Activated CD4-positive, alpha-beta memory T cell treated with anti-CD3 and anti-CD28 coated beads for 36 hours (primary cell): ENCODE measurements at places on chromosomes 7 and 10.

DNA sequence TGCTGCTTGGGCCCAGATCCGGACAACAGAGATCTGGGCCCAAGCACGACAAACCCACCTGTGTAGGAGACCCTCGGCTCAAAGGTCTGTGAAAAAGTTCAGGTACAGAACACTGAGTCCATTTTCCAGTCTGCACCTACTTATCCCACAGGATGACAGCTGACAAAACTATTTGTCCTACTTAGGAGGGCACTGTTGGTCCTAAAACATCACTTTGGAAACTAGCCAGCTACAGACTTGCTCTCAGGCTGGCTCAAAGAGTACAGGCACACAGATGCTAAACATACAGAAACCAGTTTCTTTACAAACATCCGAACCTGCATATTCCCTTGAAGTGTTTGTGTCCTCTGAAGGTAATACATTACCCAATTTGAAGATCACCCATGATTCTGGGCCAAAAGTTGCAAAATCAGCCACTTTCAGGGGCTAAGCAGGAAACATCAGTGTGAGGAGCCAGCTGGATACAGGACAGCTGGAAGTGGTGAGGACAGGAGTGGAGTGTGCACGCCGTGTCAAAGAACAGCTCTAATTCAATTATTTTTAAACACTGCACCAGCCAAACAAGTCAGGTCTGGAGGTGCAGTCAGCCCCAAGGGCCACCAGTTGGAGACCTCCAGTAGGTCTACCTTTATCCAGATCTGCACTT, 88.5 kb downstream of the NOC3L start:
- H3K4me1 ChIP-seq, result no peaks in the 10 kb centered on the region
- H3K4me3 ChIP-seq, result no peak overlapping the region
- no peak overlapping the region for H3K27ac ChIP-seq
- no peaks in the 10 kb centered on the region for H3K36me3 ChIP-seq
- peaks cover 2% of the 10 kb centered on the region for H3K27me3 ChIP-seq

- DNase-seq, result no peak
- H3K36me3 ChIP-seq, result peaks cover 65% of the 10 kb centered on the region
- H3K4me3 ChIP-seq, result no peak overlapping the region
- no peak overlapping the region for H3K27ac ChIP-seq
- H3K27me3 ChIP-seq, result no peaks in the 10 kb centered on the region
These were observed 172.5 kb downstream of the PIP4K2A start for GRCh38 chr10:22541900-22542299.

- H3K27ac ChIP-seq, result no peak overlapping the region
- DNase-seq, result no peak
- no peak overlapping the region for H3K4me3 ChIP-seq
- H3K4me1 ChIP-seq, result peaks cover 6% of the 10 kb centered on the region
These were observed 32.8 kb downstream of the GRB10 start for GRCh38 chr7:50749896-50750295.

DNA sequence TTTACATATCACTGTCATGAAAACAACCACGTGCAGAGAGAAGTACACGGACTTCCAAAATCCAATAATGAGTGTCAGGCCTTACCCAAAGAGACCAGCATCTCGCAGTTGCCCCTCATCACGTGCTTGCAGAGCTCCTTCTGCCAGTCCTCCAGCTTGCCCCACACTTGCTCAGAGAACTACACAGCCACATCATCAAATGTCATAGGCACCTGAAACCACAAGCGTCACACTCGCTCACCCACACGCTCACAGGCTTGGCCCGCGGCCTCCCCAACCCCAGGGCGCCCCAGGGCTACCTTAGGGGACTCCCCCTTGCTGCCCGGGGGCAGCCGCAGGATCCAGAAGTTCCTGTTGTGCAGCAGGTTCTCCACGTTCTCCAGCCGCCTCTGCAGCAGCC, 123.4 kb upstream of the ZNF746 start:
- peak overlapping the region; percentile 10 for H3K4me3 ChIP-seq
- peaks cover 43% of the 10 kb centered on the region for H3K36me3 ChIP-seq

- peaks cover 34% of the 10 kb centered on the region for H3K27me3 ChIP-seq
- DNase-seq, result no peak
- no peaks in the 10 kb centered on the region for H3K36me3 ChIP-seq
- peaks cover 4% of the 10 kb centered on the region for H3K4me1 ChIP-seq
- H3K4me3 ChIP-seq, result no peak overlapping the region
These were observed 131.3 kb downstream of the WDR11 start for GRCh38 chr10:120982507-120982906.

- no peaks in the 10 kb centered on the region for H3K4me1 ChIP-seq
- H3K36me3 ChIP-seq, result no peaks in the 10 kb centered on the region
- no peak for DNase-seq
- H3K4me3 ChIP-seq, result no peak overlapping the region
- H3K27ac ChIP-seq, result no peak overlapping the region
These were observed 142.1 kb upstream of the EEPD1 start for GRCh38 chr7:36010656-36011587.

GRCh38 chr10:71357792-71358265, 38.8 kb downstream of the SLC29A3 start:
- H3K27ac ChIP-seq, result no peak overlapping the region
- H3K27me3 ChIP-seq, result no peaks in the 10 kb centered on the region
- H3K4me3 ChIP-seq, result no peak overlapping the region
- H3K4me1 ChIP-seq, result no peaks in the 10 kb centered on the region
- no peak for DNase-seq

GRCh38 chr10:95691281-95691680, 2.4 kb downstream of the TCTN3 start:
- no peak overlapping the region for H3K27ac ChIP-seq
- no peak for DNase-seq
- no peak overlapping the region for H3K4me3 ChIP-seq
- H3K27me3 ChIP-seq, result no peaks in the 10 kb centered on the region
- H3K36me3 ChIP-seq, result peaks cover 25% of the 10 kb centered on the region
- peaks cover 35% of the 10 kb centered on the region for H3K4me1 ChIP-seq

DNA sequence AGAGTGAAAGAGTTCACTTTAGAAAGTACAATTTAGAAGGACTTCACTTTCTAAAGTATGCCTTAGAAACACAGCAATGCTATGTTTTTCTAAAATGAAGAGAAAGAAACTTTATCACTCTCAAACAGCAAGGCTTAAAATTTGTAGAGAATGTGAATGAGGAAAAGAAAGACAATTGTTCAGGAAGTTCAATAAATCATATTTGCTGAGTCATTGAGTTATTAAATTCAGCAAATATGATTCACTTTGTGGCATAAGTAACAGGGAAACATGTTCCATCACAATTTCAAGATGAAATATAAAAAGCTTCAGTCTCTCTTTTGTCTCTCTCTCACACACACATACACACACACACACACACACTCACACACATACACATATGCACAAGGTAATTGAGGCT, 187.9 kb downstream of the PCDH15 start:
- DNase-seq, result no peak
- no peaks in the 10 kb centered on the region for H3K36me3 ChIP-seq
- no peaks in the 10 kb centered on the region for H3K27me3 ChIP-seq
- H3K4me3 ChIP-seq, result no peak overlapping the region
- H3K27ac ChIP-seq, result no peak overlapping the region
- H3K4me1 ChIP-seq, result no peaks in the 10 kb centered on the region

DNA sequence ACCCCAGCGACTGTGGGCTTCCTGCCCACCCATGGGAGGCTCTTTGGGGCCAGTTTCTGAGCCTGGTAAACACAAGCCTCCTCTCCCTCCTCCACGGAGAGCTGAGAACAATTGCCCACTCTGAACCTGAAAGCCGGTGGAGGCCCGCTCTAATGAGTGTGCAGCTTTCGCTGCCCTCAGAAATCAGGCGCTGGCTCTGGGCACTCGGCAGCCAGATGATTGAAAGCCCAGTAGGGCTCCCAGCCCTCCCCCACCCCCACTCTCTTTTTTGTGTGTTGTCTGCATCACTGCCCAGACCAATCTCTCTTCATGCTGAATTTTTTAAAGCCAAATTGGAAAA, 438.9 kb downstream of the RPS24 start:
- H3K4me3 ChIP-seq, result no peak overlapping the region
- peaks cover 2% of the 10 kb centered on the region for H3K27me3 ChIP-seq
- H3K4me1 ChIP-seq, result no peaks in the 10 kb centered on the region
- no peaks in the 10 kb centered on the region for H3K36me3 ChIP-seq
- H3K27ac ChIP-seq, result no peak overlapping the region

- no peaks in the 10 kb centered on the region for H3K4me1 ChIP-seq
- DNase-seq, result no peak
- H3K27me3 ChIP-seq, result peaks cover 9% of the 10 kb centered on the region
- no peak overlapping the region for H3K4me3 ChIP-seq
- H3K36me3 ChIP-seq, result no peaks in the 10 kb centered on the region
These were observed 155.9 kb downstream of the SEC23IP start for GRCh38 chr10:120048391-120048790.

DNA sequence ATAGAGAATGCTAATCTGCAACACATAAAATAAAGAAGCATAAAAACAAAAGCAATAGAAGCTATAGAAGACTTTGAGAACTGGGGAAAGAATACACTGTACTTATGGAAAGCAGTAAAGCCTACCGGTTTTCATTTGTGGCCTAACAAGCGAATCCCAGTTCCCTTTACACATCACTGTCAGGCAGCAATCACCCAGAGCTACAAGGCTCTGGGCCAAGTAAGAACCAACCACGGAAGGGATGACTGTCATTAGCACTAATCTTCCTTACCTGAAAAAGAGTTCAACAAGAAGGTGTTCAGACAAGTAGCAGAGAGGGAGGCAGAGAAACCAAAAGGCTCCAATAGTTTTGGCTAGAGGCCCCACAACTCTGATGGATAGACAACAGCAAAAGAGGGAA, 15.0 kb downstream of the CCDC6 start:
- no peaks in the 10 kb centered on the region for H3K27me3 ChIP-seq
- H3K27ac ChIP-seq, result no peak overlapping the region
- H3K4me3 ChIP-seq, result no peak overlapping the region
- no peak for DNase-seq
- H3K4me1 ChIP-seq, result peaks cover 79% of the 10 kb centered on the region

GRCh38 chr10:11232222-11232961, 214.7 kb downstream of the CELF2 start:
- H3K27ac ChIP-seq, result peak overlapping the region; percentile 93
- DNase-seq, result peak; percentile 59
- no peaks in the 10 kb centered on the region for H3K27me3 ChIP-seq
- peaks cover 99% of the 10 kb centered on the region for H3K4me1 ChIP-seq
- H3K4me3 ChIP-seq, result peak overlapping the region; percentile 14
- H3K36me3 ChIP-seq, result peaks cover 52% of the 10 kb centered on the region

DNA sequence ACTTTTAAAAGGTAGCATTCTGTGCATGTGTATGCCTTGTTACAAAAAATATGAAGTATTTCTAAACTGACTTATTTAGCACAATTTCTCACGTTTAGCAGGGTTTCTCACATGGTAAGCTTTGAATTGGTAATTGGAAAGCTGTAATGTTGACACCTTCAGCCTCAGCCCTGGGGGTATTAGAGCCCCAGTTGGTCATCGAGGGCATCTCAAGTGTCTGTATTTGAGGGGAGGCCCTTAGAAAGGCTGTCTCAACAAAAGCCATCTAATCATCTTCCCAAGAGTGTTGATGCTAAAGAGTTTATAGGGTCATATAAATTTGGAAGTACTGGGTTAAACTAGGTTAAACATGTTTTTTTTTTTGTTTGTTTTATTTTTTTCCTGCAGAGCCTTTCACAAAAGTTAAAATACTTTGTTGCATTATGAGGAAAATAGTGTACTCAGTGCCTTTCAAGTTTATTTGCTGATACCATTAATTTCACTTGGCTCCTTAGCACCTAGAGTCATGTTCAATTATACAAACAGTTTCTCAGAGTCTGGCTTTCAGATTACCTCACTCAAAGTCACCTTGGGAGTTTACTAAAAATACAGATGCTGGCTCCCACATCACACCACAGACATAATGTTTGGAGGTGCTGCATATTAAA, 134.0 kb downstream of the CD36 start:
- H3K36me3 ChIP-seq, result no peaks in the 10 kb centered on the region
- no peaks in the 10 kb centered on the region for H3K4me1 ChIP-seq
- H3K4me3 ChIP-seq, result no peak overlapping the region
- DNase-seq, result no peak

- peaks cover 4% of the 10 kb centered on the region for H3K36me3 ChIP-seq
- no peak overlapping the region for H3K27ac ChIP-seq
- DNase-seq, result no peak
- H3K27me3 ChIP-seq, result no peaks in the 10 kb centered on the region
These were observed 243.5 kb upstream of the LRGUK start for GRCh38 chr7:133883591-133883990.
